ENCODE measurements at places on chromosomes 2 and 18.

DNA sequence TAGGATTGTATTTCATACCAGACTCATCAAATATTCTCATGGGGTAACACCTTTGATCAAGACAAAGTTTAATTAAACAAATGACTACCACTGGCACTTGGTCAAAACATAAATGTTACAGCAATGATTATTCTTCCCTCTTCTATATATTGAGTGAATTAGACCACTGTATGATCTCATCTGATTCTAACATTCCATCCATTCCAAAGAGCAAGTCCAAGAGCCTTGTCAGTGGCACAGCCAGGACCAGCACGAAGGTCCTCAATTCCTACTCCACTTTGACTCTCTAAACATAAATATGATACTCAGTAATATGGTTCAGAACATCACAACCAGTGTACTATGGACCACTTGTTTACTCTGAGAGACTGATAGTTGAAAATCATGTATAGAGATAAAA lies 86.4 kb downstream of the AP1S3 start:
- no peak for DNase-seq

- DNase-seq: no peak
Measured at GRCh38 chr2:29462293-29462692, 347.1 kb downstream of the CLIP4 start.

GRCh38 chr2:209577376-209578357 lies 153.8 kb downstream of the MAP2 start:
- no peak for DNase-seq

- DNase-seq: no peak
Measured at GRCh38 chr18:848062-848861, 36.2 kb upstream of the YES1 start.

GRCh38 chr18:23450022-23450421 lies 3.1 kb upstream of the RIOK3 start:
- DNase-seq: no peak

DNA sequence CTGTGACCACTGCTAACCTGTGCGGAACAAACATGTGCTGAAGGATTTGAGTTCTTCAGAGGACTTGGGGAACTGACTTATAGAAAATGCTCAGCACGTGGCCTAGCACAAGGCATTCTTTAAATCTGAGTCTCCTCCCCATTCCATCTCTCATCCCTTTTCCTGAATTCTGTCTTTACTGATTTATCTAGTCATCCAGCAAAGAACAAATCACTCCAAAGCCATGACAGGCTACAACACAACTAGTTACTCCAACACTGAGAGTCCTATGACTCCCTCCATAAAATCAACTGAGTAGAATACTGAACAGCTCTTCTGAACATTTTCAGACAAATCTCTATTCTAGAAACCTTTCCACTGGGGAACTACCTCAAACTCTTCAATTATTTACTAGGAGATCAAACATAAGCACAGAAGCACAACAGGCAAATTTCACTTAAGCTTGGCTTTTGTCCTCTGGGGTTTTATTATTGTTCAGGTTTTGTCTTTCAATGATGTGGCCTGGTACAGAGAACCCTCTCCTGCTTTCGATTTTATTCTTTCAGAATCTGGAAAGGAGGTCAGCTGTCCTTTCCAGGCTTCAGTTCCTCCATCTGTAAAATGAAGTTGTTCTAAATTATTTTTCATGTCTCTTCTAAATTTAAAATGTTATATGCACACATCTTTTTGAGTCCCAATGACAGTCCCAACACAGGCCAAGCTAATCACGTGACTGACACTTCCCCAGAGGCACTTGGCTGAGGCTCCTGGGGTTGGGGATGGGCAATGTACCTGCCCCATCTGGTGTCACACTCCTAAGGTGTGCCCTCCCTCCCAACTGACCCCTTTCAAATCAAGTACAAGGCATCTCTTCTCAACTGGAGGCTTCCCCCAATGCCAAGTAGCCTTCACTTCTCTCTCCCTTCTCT lies 31.8 kb downstream of the RNU4ATAC start:
- no peak for DNase-seq

GRCh38 chr2:11103984-11104793 lies 51.1 kb upstream of the SLC66A3 start:
- no peak for DNase-seq

GRCh38 chr2:7017671-7018281 lies 100.6 kb downstream of the RNF144A start:
- DNase-seq: no peak

DNA sequence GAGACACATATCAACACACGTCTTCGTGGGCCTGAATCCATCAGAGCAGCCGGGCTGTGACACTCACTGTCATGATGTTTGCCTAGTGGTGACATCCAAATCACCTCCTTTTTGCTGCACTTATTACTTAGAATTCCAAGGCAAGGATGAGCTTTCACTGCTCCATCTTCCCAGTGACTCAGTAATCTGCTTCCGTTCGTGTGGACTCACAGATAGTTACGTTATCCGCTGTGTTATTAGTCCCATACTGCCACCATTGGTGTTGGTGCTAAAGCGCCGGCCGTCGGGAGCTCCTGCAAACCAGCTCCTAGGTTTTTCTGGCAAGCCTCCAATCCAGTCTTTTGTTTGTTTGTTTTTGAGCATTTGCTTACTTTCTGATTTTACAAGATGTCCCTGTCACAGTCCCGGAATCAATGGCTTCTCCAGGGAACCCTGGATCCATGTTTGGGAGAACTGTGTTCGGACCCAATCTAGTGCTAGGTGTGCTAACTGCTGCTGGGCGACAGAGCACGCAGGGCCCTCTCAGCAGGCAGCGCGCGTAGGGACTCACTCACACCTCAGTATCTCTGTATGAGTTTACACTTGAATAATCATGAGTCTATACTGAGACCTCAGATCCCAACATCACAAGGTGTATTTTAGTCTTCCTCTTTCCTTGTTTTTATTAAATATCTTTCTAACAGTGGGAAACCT lies 42.6 kb downstream of the HDAC4 start:
- no peak for DNase-seq

DNA sequence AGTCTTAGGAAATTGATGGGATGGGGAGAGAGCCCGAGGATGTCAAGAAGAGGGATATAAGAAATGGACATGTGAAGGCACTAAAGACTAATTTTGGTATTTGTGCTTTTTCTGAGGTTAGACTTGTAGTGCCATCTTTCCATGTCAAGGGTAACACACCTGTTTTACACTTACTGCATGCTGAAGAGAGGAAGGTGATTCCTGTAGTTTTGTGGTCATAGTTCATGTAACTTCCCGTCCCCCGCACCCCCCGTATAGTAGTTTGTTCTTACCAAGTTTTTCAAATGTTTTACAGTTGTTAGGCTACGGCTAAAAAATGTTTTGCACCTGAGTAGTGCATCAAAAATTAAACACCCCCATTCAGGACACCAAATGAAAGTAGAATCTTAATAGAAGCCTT lies 73.8 kb downstream of the CLIP4 start:
- no peak for DNase-seq

- no peak for DNase-seq
Measured at GRCh38 chr2:171159372-171160118, 1.1 kb downstream of the TLK1 start.

DNA sequence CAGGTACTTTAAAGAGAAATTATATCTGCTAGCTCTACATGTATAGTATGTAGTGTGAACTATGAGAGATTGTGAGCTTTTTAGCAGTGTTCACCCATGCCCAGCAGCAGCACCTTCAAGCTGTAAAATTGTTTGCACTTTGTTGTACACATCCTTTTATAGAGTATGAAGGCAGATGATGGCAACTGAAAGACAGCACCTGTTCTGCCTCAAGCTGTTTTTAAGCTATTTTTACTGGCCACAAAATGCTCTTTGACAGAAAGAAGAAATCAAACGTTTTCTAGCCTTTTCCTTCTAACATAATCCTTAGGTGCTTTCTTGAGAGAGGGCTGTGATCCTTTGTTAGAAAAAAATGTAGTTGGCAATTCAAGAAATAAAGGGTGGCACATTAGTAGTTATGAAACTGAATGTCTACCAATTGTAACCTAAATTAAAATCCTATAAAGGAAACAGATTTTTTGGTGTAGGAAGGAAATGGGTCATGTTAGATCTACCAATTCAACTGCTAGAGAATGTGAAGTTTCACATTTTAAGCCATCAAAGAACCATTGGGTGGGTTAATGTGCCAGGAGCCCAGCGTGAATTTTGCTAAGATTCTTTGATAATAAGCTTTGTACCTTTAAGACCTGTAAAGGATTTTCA lies 59.5 kb downstream of the R3HDM1 start:
- DNase-seq: no peak

- DNase-seq: no peak
Measured at GRCh38 chr2:85504778-85505261, 34.1 kb upstream of the MAT2A start.

DNA sequence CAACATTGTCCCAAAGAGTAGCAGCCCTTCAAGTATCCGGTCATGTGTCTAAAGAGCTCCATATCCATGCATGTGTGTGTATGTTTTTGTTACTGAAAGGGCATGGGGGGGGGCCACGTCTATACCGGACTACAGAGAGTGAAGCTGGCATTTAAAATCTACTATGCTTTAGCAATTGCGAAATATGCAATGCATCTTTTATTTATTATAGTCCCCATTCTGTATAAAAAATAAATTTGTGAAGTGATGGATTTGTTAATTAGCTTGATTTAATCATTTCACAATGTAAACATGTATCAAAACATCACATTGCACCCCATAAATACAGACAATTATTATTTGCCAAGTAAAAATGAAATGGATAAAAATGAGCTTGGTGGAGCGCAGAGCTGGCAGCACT lies 149.4 kb upstream of the ID2 start:
- DNase-seq: no peak
